ENCODE measurements at places on chromosomes 6 and 20.
A peak's percentile ranks its signal among the peaks of the same experiment; 100 is the strongest.

DNA sequence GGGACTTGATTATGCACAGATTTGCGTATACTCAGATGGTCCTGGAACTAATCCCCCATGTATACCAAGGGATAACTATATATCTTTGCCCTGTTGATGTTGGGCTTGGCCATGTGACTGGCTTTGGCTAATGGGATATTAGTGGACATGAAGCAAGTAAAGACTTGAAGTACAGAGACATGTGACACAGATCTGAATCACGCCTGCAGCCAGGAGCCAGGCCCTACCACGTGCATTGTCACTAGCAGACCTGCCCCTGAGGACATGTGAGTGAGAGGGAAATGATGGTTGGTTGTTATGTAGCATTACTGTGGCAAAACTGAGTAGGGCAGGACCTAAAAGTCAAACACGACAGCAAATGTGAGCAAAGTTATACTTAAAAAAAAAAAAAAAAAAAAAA is 155.7 kb downstream of the AKAP7 start:
- no peak for DNase-seq

DNA sequence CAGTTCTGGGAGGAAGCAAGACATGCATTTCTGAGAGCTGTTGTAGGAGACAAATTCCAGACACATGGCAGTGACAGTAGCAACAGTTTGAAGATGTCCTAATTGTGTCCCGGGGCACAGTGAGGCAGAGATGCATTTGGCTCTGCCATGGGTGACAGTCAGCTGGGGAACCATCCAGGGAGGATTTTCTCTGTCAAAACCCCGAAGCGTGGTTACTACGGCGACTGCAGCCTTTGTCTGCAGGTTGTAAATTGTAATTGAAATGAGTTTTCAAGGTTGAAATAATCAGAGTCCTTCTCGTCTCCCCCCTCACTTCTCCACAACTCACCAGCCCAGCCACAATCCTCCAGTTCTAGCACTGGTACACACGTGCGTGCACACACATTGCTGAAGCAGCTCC is 100.1 kb downstream of the GRM4 start:
- no peak for DNase-seq

- peak; percentile 93 for DNase-seq
Observed at GRCh38 chr6:17705778-17706579, 746 bp downstream of the NUP153 start.

- DNase-seq = no peak
Observed at GRCh38 chr6:105292689-105293339, 110.1 kb downstream of the PREP start.

GRCh38 chr6:155077784-155078183 is 82.7 kb downstream of the TIAM2 start:
- DNase-seq = no peak

DNA sequence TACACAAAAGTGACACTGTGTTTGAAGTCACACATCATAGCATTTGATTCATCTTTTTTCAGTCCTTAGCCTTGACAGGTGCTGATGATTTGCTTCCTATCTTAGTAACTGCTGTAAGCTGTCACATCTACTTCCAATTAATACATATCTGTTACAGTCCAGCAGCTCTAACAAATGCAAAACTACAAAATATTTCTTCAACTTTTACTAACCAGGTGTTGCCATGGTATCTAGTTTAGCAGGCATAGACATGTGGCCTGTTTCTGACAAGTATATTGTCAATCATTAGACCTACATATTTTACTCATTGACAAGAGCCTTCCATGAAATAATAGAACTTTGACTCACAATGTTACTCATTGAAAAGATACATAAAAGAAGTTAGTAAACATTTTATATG is 1159.7 kb downstream of the GRIK2 start:
- DNase-seq = no peak

GRCh38 chr6:117143647-117144046 is 121.7 kb upstream of the VGLL2 start:
- no peak for DNase-seq

GRCh38 chr6:129507059-129507807 is 202.7 kb downstream of the ARHGAP18 start:
- no peak for DNase-seq

- no peak for DNase-seq
Observed at GRCh38 chr6:159357211-159357915, 188.2 kb downstream of the FNDC1 start.

GRCh38 chr20:12722091-12722490 is 286.7 kb upstream of the SPTLC3 start:
- DNase-seq = no peak

GRCh38 chr6:67759001-67759400 is 876.1 kb upstream of the ADGRB3 start:
- DNase-seq = no peak

DNA sequence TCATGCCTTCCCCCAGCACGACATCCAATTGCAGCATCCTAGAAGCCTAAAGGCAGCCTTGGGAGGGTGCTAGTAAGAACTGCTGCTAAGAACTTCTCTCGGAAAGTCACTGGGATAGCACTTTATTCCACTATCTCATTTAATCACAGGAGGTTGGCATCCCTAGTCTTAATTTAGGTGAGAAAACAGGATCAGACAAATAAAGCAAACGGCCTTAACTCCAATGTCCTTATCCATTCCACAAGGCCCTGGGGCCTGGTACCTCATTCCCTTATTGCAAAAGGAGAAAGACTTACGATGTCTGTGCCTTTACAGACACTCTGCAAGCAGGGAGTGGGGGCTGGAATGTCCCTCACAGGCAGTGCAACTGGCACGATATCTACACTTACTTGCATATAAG is 60.7 kb downstream of the BFSP1 start:
- DNase-seq = no peak

- DNase-seq = no peak
Observed at GRCh38 chr6:40299681-40300080, 287.5 kb downstream of the LRFN2 start.

- DNase-seq = no peak
Observed at GRCh38 chr6:26257272-26257671, 107.7 kb upstream of the BTN3A2 start.

GRCh38 chr20:1471242-1471641 is 4.6 kb upstream of the NSFL1C start:
- DNase-seq = no peak

DNA sequence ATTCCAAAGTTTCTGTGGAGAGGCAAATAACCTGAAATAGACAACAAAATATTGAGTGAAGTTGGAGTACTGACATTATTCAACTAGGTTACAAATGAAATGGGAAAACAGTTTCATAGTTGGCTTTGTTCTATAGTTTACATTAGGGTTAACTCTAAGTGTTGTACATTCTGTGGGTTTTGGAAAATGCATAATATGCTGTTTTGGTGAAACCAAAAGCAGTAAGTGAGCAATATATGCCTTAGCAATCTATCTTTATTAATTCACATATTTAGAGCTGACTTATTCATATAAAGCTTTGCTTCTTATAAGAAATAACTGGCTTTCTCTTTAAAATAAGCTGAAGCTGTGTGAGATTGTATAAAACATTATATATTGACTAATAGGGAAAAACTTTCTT is 157.5 kb upstream of the AHI1 start:
- DNase-seq = no peak

DNA sequence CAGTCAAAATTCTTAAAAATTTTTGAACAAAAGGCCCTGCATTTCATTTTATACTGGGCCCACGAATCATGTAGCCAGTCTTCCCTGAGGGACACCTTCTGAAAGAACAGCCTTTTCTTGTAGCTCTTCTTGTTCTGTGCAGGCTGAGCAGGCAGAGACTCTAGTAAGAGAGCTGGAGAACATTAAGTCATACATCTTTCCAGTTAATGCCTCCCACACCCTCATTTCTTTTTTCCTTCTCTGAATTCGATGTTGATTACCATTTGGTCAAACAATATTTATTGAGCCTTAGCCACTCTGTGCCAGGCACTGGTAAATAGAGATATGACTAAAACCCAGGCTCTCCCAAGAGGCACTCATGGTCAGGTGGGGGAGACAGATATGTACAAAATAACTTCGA is 33.6 kb downstream of the METTL24 start:
- DNase-seq = no peak

DNA sequence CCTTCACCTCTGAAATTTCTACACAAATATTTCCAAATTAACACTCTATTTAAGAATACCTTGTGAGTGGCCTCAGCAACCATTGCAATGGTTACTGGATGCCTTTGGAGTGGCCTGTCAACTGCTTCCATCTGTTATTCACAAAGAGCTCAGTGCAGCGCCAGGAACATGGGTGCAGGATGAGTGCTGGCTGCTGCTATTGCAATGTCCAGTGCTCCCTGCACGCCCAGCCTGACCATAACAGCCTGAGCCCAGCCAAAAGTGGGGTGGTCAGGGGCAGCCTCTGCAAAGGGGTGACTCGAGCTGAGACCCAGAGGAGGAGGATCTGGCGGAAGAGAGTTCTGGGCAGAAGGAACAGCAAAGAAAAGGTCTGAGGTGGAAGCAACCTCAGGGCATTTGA is 18.4 kb downstream of the CASS4 start:
- no peak for DNase-seq

DNA sequence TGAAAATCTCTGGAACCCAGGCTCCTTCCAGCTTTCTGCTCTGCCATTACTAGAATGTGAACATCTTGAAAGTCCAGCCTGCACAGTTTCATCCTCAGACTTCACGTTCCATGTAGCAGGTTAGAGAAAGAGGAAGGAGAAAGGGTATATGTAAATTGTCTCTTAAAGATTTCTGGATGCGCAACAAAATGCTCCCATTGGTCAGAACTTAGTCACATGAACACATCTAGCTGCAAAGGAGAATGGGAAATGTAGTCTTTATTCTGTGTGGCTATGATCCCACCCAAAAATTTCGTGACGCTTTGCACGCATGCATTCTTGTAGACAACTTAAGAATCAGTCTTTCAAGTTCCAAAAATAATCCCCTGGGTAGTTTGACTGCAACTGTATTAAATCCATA is 46.4 kb upstream of the CHD6 start:
- no peak for DNase-seq

DNA sequence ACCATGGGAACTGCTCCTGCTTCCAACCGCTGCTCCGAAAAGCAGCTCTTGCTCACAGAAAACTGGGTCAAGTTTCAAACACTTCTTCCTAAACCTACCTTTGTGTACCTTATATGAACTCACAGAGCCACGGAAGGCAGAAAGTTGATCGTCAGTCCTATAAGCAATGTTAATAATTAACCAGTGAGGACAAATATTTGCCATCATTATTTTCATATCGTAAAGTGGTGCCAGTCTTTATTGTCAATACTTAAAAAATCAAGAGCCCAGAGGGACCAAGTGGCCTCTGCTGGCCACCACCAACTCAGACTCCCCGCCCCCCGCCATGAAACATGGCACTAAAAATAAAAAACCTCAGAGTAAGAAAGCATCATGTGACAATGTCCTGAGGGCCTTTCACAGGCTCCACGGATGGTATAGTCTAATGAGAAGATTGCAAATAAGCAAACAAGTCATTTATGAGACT is 9.1 kb upstream of the PBOV1 start:
- DNase-seq = no peak

DNA sequence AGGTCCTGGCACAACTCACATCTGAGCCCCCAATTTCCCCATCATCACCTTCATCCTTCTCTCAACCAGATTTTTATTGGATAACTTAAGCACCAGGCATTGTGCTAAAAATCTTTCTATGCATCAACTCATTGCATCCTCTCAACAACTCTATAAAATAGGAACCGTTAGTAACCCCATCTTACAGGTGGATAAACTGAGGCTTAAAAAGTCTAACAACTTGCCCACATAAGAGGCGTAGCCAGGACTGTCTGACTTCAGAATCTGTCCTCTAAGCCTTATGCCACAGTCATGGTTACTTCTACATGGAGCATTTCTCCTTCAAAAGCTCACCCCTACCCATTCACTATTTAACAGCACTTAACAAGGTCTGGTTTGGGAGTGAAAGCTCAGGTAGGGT is 51.1 kb downstream of the PPP1R16B start:
- no peak for DNase-seq

DNA sequence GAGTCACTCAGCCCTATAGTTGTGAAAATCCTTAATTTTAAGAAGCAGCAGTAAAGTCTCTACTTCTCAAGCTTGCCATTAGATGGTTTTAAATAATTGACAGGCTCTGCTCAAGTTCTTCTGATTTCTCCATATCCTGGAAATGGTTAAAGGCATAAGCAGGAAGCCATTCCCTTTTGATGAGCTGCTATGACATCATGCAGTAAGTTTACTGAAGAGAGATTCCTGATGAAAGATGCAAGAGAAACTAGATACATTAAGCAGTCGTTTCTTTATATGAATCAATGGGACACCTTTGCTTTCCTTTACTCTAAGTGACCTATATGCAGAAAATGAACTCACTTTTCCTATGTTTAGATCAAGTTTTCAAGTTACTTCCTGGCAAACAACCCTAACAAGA is 9.8 kb downstream of the POPDC3 start:
- no peak for DNase-seq

- no peak for DNase-seq
Observed at GRCh38 chr6:3997177-3997770, 81.7 kb downstream of the FAM217A start.

DNA sequence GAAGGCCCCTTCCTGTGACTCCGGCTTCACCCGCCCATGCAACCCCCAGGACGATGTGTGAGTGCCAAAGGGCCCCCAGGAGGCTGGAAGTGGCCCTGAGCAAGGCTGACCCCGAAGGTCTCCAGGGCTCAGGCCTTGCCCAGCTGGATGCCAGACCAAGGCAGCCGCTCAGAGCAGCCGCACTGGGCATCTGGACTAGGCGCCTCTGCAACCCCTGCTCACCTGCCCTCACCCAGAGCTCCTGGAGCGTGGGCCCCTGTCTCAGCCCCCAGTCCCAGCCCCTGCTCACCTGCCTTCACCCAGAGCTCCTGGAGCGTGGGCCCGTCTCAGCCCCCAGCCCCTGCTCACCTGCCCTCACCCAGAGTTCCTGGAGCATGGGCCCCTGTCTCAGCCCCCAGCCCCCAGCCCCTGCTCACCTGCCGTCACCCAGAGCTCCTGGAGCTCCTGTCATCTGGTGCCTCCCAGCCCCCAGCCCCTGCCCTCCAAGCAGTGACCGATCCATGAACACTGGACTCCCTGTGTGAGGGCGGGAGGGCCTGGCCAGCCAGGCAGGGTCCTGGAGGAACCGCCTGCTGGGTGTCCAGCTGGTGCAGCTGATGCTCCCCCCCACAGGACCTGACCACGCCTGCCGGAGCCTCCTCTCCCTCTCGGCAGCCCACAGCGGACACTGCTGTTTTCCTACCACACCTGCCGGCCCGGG is 1.1 kb downstream of the SRMS start:
- DNase-seq = no peak

GRCh38 chr6:91340896-91341395 is 754.1 kb upstream of the MAP3K7 start:
- DNase-seq = no peak

GRCh38 chr6:122734529-122735395 is 44.8 kb upstream of the FABP7 start:
- DNase-seq = no peak

GRCh38 chr6:87151781-87152525 is 3.4 kb upstream of the ZNF292 start:
- DNase-seq = peak; percentile 57

GRCh38 chr6:125114248-125114858 is 39.2 kb upstream of the TPD52L1 start:
- DNase-seq = peak; percentile 18
